ENCODE measurements at places on chromosomes 11 and 22.

- DNase-seq = no peak
Measured at GRCh38 chr11:104984808-104985207, 16.4 kb upstream of the CASP4 start.

DNA sequence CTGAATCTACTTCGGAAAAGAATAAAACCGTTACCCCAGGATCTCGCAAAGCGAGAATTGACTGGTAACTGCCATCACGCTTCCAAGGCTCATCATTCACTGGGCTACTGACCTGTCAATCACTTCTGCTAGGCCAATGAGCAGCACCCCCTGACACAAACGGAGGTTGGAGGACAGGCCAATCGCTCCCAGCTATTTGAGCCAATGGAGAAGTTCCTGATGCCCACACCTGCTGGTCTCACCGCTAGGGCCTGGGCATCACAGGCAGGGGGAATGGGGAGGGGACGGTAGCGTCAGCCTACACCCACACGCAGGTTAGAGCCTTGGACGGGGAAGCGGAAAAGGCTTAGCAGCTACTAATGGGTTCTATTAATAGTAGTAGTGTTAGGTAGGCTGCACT, 56.7 kb upstream of the CHST1 start:
- DNase-seq = no peak

DNA sequence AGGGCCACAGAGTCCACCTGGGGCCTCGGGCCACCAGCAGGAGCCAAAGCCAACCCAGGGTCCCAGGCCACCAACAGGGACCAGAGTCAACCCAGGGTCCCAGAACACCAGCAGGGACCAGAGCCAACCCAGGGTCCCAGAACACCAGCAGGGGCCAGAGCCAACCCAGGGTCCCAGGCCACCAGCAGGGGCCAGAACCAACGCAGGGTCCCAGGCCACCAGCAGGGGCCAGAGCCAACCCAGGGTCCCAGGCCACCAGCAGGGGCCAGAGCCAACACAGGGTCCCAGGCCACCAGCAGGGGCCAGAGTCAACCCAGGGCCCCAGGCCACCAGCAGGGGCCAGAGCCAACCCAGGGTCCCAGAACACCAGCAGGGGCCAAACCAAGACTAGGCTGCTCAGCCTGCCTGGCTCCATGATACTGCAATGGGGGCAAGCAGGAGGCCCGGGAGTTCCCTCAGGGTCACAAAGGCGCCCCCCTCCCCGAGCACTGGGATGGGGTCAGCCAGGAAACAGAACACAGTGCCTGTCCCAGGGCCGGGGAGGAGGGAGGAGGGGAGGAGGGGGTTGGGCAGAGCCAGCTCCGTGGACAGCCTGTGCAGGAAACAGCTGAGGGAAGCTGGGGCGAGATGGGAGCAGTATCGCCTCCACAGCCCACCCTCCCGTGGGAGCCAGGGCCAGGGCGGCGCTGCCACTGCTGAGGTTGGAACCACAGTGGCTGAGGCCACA, 62.0 kb upstream of the PRR5 start:
- DNase-seq = no peak

- DNase-seq = no peak
Measured at GRCh38 chr11:77557553-77557952, 32.2 kb upstream of the AQP11 start.

GRCh38 chr22:22976033-22976922, 88.7 kb downstream of the IGLL5 start:
- DNase-seq = no peak

GRCh38 chr11:120805960-120806555, 217.8 kb upstream of the TBCEL start:
- DNase-seq = no peak

DNA sequence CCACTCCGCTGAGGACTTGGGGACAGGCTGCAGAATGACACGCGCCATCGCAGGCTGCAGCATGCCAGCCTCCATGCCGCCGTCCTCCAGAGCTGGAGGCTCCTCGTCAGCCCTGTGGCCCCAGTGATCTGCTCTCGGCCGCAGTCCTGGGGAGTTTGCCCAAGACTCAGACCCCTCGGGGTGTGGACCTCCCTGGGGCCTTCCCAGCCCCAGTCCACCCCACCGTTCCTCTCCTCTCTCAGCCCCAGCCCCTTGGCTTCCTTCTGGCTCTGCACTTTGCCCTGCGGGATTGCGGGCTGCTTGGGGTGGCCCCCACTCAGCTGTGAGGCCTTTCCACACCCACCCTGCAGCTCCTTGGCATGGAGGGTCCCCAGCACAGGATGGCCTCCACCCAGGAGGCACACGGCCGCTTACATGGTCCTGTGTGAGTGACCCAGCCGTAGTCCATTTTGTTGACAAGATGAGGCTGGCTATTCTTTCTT, 414.9 kb downstream of the TBC1D22A start:
- no peak for DNase-seq

DNA sequence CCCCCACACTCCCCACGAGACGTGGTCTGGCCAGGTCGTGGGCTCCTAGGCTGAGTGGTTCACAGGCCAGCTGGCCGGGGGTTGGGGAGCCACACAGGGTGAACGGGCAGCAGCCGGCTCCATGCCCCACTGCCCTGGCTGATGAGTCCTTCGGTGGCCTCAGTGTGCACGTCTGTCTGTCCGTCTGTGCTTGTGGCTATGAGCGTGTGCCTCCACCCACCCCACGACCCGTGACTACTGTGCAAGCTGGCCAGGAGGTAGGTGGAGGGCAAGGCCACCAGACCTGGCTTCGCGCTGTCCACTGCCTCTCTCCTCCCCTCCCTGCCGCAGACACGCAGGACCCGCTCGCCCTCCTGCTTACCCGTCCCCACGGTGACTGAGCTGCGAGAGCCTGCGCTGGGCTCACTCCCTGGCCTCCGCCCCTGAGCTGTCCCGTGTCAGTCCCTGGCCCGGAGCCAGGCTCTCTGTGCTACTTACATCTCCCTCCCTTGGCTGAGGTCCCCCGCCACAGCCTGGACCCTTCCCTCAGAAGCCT, 14.1 kb downstream of the CSDC2 start:
- DNase-seq = no peak

- DNase-seq = no peak
Measured at GRCh38 chr11:126344141-126345080, 11.1 kb upstream of the ST3GAL4 start.

- no peak for DNase-seq
Measured at GRCh38 chr11:27171376-27171958, 130.9 kb downstream of the BBOX1 start.

DNA sequence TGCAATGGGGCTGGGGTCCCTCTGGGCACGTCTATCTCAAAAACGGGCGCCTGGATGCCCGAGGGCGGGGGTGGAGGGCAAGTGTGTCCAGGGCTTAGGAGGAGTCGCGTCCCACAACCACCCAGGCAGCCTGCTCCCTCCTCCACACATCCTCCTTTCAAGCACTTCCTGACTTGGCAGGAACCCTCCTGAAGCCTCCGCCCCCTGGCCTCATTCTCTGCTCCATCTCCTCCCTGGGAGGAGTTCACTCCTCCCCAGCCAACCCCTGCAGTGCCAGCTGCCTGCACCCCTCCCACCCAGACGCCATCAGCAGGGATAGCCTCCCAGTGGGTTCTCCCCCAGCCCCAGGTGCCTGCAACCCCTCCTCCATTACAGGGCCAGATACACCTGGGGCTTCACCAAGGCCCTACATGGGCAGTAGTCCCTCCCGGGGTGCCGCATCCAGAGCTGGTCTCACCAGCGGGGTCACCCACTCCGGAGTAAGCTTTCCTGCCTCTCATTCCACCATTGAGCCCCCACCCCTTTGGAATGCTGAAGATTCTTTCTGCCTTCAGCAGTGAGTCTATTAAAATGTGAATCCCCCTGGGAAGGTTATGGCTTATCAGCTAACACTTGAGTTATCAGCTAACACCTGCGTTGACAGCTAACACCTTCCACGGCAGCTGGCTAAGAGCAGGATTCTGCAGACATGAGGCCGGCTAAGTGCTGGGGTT, 24.4 kb downstream of the RTN4R start:
- DNase-seq = peak; percentile 94

GRCh38 chr11:13962562-13963168, at the start of gene SPON1:
TSS of gene SPON1 (plus strand) at chr11:13962723. CDS start at chr11:13962905, 182 bp downstream.
- DNase-seq = peak; percentile 64

DNA sequence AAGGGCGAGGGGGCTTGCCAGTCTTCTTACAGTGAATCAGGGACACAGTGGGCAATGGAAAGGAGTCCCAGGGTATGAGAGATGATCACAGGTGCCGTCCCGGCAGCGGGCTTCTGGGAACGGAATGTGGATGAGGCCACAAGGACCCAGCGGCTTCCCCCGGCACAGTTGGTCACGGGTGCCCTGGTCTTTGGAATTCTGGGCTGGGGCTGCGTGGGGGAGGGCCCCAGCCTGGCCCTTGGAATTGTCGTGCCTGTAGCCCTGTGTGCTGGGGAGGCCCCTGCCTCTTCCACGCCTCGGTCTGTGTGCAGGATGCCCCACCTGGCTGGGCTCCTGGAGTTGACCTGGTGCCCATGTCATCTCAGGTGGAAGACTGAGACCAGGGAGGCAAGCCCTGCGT, 76.6 kb downstream of the FBLN1 start:
- DNase-seq = no peak

- no peak for DNase-seq
Measured at GRCh38 chr22:30307041-30307574, 17.8 kb upstream of the CASTOR1 start.

DNA sequence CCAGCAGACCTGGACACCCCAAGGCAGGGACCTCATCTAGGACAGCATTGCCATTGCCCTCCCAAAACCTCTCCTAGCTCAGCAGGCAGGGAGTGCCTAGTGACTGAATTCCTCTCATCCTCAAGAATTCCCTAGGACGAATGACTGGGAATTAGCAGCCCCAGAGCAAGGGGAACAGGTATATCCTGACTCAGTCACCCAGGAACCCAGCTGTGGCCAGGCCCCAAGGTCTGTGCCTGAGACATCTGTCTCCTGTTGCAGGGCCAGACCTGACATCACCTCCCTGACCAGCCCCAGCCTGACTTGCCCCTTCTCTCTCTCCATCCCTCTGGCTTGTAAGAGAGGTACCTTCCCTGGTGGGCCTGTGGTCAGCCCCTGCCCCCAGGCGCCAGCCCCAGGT, 39.0 kb upstream of the SUSD2 start:
- no peak for DNase-seq

GRCh38 chr22:26536056-26536761, 23.9 kb upstream of the TFIP11 start:
- no peak for DNase-seq

DNA sequence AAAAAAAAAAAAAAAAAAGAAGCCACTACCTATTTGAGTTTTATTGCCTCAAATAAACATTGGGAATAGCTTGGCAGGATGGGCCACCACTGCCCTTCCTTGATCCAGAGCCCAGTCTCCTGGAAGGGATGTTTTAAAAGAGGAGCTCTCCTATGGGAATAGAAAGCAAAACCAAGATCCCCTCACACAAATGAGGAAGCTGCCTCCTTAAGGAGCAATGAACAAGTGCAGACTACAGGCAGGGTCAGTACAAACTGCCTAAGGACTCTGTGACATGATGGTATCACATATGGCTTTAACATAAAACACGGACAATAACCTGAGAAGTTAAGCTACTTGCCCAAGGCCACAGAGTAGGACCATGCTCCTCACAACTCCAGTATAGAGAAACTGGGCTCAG, 120.8 kb downstream of the NAT10 start:
- DNase-seq = no peak

- no peak for DNase-seq
Measured at GRCh38 chr11:16603245-16603644, 135.2 kb upstream of the C11orf58 start.

DNA sequence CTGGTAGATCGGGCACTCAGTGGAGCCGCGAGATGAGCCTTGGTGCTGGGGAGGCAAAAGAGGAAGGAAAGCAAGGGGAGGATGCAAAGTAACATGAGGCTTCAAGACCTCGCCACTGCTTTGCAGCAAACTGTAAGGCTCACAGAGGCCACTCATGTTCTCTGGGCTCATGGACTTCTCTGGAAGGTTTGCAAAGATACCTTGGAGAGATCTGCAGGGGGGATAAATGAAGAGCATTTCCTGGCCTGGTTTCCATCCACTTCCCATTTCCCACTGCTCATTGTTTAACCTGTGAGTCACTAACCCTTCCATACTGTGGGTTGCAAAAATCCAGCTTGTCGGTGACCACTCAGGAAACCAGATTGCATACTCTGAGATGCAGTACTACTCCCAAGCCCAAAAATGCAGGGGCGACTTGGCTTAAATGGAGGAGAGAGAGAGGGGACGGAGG, 38.5 kb downstream of the OSBP2 start:
- peak; percentile 38 for DNase-seq

DNA sequence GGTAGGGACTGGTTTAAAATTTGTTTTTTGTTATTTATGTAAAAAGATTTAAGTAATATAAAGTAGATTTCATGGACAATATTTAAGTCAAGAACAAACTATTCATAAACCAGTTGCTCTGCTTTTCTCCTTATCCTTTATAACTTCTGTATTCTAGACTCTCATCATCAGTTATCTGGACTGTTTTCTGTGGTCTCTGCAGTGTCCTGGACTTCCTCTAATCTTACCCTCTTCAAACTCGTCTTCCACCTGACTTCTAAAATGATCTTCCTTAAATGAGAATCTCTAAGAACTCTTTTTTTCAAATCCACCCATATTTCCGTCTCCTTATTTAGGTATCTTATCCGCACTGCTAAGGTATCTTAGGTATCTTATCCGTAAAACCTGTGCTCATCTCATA, 8.1 kb downstream of the RRM1 start:
- DNase-seq = no peak

- no peak for DNase-seq
Measured at GRCh38 chr11:12430351-12430750, 53.0 kb downstream of the PARVA start.

GRCh38 chr11:21785351-21785750, 407.5 kb upstream of the ANO5 start:
- no peak for DNase-seq

DNA sequence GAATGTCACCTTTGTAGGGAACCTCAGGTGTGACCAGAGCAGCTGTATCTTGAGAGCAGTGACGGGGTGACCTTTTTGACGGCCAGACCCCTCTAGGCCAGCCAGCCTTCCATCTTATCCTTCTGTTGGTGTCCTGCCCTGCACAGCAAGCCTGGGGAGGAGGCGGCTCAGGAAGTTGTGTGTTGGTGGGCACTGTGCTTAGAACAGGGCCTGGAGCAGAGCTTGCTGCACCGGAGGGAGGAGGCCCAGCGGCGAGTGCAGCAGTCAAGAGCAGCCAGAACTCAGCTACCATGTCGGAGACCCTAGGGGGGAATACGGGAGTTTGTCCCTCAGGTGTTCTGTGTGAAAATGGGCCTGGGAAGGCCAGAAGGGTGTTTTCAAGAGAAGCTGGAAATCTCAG, 129.4 kb downstream of the OSBP2 start:
- no peak for DNase-seq

GRCh38 chr22:39528681-39529486, 3.7 kb downstream of the RPS19BP1 start:
- peak; percentile 88 for DNase-seq

GRCh38 chr11:13064593-13064992, 55.5 kb downstream of the RASSF10 start:
- no peak for DNase-seq

DNA sequence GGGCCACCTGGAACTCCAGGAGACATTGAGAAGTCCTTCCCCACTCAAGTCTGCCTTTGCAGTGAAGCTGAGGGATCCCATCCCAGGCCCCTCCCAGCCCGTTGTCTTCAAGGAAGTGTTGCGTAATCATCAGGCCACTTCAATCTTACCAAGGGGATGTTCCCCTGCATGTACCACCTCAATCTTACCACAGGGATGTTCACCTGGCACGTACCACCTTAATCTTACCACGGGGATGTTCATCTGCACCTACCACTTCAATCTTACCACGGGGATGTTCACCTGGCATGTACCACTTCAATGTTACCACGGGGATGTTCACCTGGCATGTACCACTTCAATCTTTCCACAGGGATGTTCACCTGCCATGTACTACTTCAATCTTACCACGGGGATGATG, 108.0 kb upstream of the SYN3 start:
- DNase-seq = no peak

Measured in AG20443 (cell line).